Common myeloid progenitor, CD34-positive (primary cell): ENCODE measurements at places on chromosomes 3 and 15.

GRCh38 chr15:57578288-57578900, 13.3 kb upstream of the MYZAP start:
- peak; percentile 42 for DNase-seq

DNA sequence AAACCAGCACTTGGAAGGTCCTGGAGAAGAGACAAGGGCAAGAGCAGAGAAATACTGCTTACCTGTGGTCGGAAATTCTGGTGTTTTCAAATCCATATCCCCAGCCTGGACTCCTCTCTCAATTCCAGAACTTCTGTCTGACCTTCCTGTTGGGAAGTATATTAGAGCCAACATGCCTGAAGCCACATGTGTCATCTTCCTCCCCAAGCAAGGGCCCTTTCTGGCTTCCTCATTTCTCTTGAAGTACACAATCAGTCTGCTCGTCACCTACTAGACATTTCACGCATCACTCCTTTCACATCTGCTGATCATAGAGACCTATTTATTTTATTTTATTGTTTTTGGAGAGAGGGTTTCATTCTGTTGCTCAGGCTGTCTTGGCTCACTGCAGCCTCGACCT, 8.4 kb downstream of the PARP14 start:
- no peak for DNase-seq

- DNase-seq, result no peak
Observed at GRCh38 chr15:47669221-47669620, 48.1 kb upstream of the SEMA6D start.

GRCh38 chr3:13578251-13578650, 29.3 kb downstream of the FBLN2 start:
- no peak for DNase-seq

DNA sequence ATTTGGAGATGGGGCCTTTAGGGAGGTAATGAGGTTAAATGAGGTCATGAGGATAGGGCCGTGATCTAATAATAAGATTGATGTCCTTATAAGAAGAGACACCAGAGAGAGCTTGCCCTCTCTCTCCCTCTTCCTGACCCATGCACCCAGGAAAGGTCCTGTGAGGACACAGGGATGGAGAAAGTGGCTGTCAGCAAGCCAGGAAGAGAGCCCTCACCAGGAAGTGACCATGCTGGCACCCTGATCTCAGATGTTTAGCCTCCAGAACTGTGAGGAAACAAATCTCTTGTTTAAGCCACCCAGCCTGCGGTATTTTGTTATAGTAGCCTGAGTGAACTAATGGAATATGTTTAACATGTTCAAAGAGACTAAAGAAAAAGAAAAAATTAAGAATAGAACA, 15.3 kb upstream of the GNB5 start:
- no peak for DNase-seq

DNA sequence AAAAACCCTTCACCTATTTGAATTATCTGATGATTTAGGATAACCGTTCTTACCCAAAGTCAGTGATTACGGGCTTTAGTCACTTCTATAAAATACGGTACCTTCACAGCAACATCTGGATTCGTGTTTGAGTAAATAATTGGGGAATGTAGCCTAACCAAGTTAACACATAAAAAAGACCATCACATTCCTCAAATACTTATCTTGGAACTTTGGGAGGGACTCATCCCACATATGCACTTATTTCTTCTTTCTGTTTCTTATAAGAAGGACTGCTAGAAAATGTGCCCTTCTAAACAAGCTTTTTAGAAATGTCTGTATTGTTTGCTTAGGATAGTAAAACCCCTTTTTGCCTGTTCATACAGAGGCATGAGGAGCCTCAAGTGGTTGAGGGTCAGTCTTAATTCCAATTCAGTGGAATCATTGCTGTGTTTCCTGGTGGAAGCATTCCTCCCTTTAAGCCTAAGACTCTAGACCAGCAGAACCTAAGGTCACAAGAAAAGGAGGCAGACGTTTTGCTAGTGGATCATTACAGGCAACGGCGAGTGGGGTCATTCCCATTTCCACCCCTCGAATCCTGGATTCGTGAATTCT, 67.5 kb downstream of the TMEM44 start:
- no peak for DNase-seq

DNA sequence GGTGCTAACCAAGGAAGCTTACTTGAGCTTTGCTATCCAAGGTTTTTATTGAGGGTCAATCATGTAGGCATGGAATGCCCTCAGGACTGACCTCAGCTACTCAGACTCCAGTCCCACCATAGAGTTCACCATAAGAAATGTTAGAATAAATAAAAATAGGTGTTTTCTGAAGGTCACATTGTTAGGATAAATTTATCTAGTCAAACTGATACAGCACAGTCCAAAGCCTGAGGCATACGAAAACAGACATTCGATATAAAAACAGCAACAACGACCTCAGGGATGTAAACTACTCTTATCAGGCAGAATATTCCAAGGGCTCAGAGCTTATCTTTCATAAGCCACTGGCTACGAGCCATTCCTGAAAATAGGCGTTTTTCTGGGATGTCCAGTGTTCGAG, 690.6 kb downstream of the MCTP2 start:
- no peak for DNase-seq

- no peak for DNase-seq
Observed at GRCh38 chr3:150315721-150316120, 92.4 kb upstream of the TSC22D2 start.

DNA sequence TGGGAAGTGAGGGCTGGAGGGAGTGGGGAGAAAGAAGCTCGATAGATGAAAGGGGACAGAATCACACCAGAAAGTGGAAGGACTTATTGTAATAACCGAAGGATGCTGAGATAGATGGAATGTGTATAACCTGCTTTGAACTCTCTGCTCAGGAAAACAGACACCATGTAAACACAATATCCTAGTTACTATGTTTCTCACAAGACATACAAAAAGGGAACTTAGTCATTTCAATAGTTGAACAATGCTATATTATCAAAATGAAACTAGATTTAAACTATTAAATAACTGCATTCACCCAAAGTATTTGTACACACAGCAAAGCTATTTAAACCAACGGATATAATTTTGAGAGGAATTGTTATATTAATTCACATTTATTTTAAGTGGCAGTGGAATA, 108.3 kb upstream of the GADL1 start:
- DNase-seq, result peak; percentile 53

DNA sequence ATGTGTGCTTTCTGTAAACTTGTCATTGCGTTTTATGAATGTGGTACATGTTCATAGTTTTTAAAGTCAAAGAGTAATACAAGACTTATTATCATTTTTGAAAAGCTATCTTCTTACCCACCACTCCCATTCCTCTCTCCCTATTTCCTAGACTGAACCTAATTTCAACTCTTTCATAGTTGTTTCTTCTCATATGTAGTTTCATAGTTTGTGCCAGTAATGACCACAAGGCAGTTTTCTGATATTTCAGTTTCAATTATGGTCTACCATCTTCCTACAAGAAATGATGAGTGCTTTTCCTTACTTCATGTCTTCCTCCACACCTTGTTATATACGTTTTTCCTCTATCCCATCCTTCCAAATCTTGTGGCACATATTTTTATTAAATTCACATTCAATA, 445.0 kb upstream of the GOLIM4 start:
- no peak for DNase-seq

DNA sequence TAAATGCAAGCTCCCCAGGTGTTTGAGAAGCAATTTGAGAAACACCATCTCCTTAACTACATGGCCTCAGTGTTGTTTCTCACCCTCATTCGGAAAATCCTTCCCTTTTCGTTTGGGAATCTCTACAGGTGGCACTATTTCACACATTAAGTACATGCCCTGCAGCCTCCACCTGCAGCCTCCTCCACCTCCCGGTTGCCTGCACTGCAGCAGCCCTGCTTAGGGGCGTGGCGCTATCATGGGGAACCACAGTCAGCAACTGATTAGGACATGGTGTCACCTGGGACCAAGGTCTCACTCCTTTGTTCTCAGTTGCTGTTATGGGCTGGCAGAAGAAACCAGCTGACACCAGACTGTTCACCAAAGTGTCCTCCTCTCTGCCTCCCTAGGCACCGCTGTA, 11.7 kb upstream of the ZNF774 start:
- DNase-seq, result no peak

DNA sequence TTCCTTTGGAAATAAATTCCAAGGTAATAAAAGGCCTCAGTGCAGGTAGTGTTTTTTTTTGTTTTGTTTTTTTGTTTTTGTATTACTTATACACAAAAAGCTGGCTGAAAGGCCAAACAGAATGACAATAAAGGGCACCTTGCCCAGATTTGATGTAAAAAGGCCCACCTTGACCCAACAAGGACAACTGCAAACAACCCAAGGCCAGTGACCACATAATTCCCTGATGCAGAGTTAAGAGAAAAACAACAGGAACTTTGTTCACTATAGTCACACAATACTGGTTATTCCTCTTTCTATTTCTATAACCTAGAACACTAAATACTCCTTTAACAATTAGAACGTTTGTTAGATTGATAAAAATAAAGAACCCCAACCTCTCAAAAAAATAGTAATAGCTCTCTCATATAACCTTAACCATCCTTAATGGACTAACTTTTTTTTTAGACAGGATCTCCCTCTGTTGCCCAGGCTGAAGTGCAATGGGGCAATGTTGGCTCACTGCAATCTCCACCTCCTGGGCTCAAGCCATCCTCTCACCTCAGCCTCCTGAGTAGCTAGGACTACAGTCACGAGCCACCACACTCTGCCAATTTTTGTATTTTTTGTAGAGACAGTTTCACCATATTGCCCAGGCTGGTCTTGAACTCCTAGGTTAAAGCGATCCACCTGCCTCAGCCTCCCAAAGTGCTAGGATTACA, 113.3 kb downstream of the MAGI1 start:
- DNase-seq, result no peak

DNA sequence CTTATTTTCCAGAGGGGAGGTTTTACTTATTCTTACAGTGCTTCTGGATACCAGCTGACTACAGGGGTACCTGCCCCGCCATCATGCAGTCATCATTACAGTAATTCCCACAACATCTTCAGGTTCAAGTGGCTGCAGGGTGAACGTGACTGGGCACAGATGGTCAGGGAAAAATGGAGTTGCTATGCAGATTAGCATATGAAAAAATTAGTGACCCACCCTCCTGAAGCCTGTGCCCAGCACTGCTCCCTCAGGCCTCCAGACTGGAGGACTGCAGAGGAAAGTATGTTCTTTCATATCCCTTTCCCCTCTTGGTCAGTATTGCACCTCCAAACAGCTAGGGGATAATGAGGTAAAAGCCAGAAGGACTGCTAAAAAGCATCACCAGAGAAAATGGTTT, 937.9 kb downstream of the TUSC7 start:
- DNase-seq, result no peak

GRCh38 chr3:54279005-54279583, 156.7 kb downstream of the CACNA2D3 start:
- no peak for DNase-seq

- no peak for DNase-seq
Observed at GRCh38 chr15:39589193-39589814, 8.4 kb downstream of the THBS1 start.

DNA sequence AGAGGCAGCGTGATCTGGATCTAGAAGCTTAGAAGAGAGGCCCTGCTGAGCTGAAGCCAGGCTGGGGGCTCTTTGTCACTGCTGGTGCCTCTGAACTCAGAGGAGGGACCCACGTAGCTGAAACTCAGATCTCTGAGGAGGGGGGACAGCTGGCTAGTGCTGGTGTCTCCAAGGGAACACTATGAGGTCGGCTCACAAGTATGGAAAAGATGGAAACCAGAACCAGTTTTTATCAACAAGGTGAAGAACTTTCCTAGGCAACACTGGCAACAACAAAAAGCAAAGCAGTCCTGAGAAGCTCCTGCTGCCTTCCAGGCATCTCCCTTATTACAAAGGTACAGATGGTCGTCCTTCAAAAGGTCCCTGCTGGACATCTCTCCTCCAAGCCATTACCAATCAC, 27.0 kb upstream of the FSTL1 start:
- no peak for DNase-seq

- no peak for DNase-seq
Observed at GRCh38 chr15:62057341-62057980, 2.8 kb downstream of the VPS13C start.

DNA sequence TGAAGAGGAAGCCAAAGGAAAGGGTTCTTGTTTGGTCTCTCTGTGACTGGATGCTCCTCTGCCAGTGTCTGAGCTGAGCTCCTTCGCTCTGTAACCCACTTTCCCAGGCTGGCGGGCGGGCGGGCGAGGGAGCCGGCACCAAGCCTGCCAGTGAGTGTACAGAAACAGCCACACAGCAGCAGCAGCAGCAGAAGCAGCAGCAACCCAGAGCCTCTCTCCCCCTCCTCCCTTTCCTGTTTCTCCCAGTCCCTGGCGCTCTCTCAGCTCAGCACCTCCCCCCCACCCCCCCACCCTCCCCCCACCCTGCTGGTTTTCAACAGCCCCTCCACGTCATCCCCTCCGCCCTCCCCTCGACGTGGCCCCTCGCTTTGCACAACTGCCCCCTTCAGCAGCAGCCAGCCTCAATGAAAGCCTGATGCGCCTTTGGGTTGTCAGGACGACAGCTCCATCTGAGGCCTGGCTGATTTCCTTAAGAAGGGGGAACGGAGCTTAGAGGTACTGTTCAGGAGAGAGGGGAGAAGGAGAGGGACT, at the start of gene LSAMP:
Gene LSAMP, minus strand, starts transcription at position 177 of the 531 bp plus-strand sequence.
- DNase-seq, result no peak

GRCh38 chr3:23481616-23482278, 278.6 kb downstream of the UBE2E2 start:
- no peak for DNase-seq

- no peak for DNase-seq
Observed at GRCh38 chr3:30331519-30331918, 274.9 kb upstream of the TGFBR2 start.

- no peak for DNase-seq
Observed at GRCh38 chr3:36312351-36312750, 68.0 kb upstream of the STAC start.

- DNase-seq, result no peak
Observed at GRCh38 chr3:20008646-20009045, 3.4 kb downstream of the PP2D1 start.

DNA sequence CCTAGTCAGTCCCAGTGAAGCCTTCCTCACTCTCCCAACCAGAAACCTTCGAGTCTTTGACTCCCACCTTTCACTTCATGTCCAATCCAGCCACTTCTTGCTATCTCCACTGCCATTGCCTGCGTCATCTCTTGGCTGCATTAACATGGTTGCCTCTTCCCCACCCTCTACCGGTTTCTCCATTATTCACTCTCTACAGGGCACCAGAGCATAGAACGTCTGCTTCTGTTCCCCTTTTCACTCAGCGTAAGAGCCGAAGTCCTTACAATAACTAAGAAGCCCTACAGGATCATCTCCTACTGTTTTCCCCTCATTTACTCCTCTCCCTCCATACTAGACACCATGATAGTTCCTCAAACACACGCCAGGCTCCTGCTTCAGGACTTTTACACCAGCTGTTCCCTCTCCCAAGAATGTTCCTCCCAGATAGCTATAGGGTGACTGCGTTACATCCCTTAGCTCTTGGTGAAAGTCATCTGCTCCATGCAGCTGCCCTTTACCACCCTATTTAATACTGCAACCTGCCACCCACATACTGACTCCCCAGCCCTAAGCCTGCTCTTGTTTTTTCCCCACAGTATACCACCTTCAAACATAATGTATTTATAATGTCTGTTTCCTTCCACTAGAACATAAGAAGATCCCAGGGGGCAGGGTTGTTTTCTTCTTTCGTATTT, 30.9 kb downstream of the RCN2 start:
- DNase-seq, result no peak
